ENCODE measurements at places on chromosomes 1 and 21. TPM values are rescaled to one million over a fixed set of nuclear protein-coding genes. Genes with fewer than 3 reads are reported as not detected.

MATN1 gene
- total RNA-seq: 0.42 TPM

BTG2 gene
- total RNA-seq: 51.6 TPM

CD164L2 gene
- not detected for total RNA-seq

SPRR2G gene
- total RNA-seq: not detected

NCF2 gene
- 28.0 TPM for total RNA-seq

SPEN gene
- 102 TPM for total RNA-seq

FCRL1 gene
- 0.19 TPM for total RNA-seq

DNA sequence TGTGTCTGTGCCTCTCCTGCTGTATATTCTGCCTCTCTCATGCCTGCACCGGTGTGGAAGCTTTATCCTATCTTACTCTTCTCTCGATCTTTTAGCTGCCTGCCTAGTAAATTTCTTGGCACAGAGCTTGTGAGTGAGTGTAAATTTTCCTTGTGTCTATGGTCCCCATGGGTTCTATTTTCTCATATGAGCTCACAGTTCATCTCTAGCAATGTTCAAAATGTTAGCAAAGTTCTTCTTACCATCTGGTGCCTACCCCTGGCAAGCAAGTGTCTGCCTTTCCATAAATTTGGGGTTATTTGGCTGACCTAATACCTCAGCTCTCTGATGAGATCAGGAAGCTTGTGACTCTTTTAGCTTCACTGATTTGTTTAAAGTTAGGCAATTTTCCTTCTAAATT is 572.1 kb upstream of the BRINP3 start:
- no peak for DNase-seq

- DNase-seq: no peak
Observed at GRCh38 chr1:7380712-7381111, 390.4 kb upstream of the VAMP3 start.

DNA sequence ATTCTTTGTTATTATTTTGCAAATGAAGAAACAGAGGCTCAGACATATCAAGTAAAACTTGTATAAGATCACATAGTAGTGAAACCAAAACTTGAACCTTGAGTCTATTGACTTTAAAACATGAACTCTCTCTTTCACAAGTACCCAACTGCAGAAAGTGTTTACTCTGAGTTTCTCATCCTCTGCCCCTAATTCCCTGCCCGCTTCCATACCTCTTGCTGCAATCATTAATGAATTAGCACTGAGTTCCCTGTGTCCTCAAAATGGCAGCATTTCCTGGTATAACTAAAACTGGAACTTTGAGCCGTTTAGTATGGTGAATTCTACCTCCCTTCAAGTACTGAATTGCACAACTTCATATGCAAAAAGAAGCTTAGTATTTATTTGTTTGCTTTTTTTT is 147.7 kb upstream of the DNAH14 start:
- DNase-seq: no peak

DNA sequence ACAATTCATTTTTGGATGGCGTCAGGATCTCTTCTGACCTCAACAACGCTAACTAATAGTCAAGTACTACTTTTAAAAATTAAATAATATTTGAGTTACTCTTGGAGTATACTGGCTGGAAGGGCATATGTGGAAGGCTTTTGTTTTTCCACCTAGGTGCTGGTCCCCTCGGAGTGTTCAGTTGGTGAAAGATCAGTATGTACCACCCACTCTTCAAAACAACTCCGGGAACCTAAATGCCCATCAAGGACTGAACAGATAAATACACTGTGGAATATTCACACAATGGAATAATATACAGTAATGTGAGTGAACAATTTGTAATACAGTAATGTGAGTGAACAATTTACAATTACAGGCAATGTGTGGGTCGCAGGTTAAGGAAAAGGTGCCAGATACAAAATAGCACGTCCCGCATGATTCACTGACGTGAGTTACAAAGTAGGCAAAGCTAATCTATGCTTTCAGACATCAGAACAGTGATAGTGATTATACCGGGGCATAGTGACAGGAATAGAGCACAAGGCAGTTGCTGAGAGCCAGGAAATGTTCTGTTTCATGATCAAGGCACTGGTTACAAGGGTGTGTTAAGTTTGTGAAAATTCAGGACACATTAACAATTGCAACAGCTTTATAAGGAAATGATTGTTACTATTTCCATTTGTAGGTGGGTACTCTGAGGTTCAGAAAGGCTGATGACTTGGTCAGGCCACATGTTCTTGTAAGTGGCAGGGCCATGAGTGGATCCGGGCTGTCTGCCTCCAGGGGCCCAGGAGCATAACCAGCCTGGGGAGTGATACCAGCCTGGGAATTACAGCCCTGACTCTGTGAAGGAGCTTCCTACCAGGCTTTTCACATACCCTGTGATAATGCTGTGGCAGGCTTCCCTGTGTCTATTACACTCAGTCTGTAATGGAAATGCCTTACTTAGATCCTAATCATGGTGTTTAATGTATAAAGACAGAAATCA is 59.3 kb upstream of the ABCD3 start:
- DNase-seq: no peak

GRCh38 chr1:211493876-211494653 is 2.1 kb upstream of the RD3 start:
- no peak for DNase-seq

- DNase-seq: no peak
Observed at GRCh38 chr1:158675563-158676323, 10.8 kb downstream of the SPTA1 start.

- no peak for DNase-seq
Observed at GRCh38 chr1:198918920-198919319, 280.1 kb downstream of the PTPRC start.
